GM20000 (cell line): ENCODE measurements at places on chromosomes 3 and 15.

DNA sequence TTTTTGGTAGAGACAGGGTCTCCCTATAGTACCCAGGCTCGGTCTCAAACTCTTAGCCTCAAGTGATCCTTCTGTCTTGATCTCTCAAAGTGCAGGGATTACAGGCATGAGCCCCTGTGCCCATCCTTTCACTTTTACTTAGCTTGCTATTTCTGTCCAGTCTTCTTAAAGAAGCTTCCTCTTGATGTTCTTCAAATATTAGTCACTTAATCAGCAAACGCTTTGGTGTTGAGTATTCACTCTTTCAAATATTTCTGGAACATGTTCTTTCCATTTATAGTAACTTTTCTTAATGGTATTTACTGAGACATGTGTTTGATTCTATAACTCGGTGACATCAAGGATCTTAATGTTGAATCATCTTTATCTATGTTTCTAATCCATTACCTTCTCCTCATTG lies 122.1 kb downstream of the CNTN6 start:
- no peak for DNase-seq

DNA sequence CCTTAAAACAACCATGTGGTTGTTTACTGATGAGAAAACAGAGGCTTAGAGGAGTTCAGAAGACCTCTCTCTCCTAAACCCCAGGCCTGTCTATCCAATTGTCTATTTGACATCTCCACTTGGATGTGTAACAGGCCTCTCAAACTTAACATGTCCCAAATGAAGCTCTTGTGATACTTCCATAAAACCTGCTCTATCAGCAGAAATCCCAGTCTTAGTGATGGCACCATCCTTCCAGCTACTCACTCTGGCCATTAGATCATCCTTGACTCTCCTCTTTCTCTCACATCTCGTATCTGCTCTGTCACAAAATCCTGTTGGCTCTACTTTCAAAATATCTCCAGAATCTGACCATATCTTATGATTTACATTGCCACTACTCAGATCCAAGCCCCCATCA lies 28.8 kb downstream of the EHHADH start:
- no peak for DNase-seq

DNA sequence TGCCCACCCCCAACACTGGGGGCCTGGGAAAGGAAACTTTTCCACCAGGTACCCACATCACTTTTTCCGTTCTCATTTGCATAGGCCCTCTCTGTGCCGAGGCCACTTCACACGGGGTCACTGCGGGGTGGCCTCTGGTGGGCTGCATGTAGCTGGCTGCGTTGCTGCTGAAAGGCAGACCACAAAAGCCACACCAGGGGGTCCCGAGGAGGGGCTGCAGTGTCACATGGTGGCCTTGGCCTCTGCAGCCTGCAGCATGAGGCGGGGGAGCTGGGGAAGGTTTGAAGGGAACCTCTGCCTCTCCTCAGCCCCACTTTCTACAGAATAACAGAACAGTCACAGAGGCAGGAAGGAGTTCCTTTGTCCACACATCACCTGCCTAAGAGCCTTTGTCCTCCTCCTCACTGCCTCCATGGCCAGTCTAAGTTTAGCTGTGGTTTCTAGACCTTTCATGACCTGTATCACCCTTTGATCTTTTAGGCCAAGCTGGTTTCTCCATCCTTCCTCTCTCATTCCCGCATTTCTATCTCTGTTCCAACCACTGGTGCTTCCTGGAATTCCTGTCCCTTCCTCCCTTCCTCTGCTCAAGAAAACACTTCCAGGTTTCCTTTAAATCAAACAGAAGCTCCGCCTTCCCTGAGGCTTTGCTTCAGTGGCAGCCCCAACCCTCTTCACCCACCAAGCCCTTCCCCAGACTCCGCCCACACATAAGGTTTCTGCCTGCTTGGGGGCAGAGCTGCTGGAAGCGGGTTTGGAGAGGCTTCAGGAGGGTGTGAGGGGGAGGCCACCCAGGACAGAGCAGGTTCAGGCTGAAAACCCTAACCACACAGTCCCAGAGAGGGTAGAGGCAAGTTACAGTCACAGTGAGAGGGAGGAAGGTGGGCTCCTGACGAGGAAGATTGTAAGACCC lies 150.7 kb upstream of the TLE3 start:
- no peak for DNase-seq

DNA sequence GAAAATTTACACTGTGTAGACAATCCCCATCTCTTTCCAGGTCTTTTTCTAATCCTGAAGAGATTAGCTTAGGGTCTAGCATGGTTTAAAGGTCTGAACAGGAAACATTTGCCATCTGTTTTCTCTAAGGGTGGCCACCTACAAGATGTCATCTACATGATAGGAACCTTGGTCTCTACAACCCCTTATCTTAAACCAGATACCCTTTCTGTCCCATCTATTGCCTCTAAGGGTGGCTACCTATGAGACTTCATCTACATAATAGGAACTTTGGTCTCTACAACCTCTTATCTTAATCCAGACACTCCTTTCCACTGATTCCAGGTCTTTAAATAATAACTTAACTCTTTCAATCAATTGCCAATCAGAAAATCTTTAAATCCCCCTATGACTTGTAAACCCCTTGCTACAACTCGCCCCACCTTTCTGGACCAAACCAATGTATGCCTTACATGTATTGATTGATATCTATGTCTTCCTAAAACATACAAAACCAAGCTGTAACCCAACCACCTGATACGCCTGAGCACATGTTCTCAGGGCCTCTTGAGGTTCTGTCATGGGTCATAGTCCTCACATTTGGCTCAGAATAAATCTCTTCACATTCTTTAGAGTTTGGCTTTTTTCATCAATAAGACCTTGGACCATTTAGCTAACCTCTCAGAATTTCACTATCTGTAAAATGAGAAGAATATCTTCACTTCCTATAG lies 605.0 kb downstream of the TUSC7 start:
- DNase-seq, result no peak

- DNase-seq, result no peak
These were observed 36.2 kb downstream of the HDC start for GRCh38 chr15:50229336-50229735.

- no peak for DNase-seq
These were observed 553.6 kb downstream of the EPHB1 start for GRCh38 chr3:135348690-135349089.

DNA sequence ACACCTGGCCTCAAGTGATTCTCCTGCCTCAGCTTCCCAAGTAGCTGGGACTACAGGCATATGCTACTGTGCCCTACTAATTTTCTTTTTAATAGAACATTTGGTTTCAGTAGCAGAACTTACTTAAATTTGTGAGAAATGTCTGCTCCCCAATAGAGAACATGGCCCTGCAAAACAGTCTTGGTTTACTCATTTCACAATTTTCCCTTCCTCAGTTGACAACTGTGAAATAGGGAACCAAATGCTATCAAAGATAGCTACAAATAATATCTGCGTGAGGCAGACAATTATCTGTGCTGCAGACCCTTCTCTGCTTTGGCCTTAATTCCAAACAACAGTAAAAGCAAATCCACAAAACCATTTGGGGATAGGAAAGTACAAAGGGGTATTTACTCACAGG lies 22.6 kb downstream of the METTL6 start:
- DNase-seq, result peak; percentile 23

- DNase-seq, result no peak
These were observed 10.5 kb downstream of the LOXL1 start for GRCh38 chr15:73936588-73937290.

DNA sequence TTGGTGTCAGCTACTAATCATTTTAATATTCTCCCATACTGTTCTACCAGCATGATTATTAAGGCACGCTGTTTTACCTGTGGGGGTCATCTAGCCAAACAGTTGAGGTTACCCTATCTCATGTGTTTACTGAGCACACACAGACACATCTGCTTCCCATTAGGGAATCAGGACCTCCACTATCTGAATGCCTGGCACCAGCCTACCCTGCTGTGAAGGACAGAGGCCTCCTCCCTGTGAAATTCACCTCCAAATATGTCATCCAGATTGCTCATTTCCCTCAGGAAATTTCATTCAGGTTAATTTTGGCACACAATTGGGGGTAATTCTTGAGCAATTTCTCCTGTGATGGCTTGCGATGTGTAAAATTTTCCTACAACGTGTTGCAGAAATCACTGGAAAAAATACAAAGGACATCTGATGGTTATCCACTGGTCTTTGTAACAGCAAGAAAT lies 155.6 kb upstream of the NR2E3 start:
- DNase-seq, result no peak

DNA sequence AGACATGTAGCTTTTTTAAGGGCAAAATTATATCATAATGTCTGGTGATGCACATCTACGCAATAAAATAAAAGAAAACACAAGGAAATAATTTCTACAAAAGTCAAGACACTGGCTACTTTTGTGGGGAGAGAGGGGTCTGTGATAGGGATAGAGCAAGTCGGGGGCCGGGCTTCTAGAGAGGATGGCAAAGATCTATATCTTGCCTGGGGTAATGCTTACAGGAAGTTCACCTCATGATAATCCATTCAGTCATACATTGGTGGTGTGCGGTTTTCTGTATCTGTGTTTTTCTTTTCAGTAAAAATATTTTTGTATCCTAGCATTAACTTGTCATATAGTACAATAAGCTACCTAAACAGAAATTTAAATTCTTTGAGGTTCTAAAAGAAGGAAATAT lies 178.8 kb downstream of the ARRDC4 start:
- DNase-seq, result no peak

DNA sequence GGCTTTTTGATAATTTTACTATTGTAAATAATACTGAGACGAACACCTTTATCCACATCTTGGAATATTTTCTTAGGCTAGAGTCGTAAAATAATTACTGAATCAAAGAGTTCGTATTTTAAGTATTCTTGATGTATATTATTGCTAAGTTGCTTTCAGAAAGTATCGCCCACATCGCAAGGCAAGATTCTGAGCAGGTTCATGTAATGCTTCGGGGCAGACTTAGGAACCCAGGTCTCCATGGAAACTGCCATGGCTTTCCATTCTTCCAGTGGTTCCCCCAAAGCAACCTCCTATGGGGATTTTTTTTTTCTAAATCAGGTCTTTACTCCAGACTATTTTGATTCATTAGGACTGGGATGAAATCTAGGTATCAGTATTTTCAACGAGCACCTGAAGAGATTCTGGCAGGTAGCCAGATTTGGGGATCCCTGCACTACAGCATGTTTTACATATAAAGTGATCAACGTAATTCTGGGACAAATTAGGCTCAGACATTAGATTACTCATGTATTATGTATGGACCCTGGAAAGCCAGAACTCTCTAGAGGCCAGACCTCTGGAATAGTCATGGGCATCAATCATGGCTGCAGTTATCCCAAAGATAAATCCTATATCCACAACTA lies 86.5 kb downstream of the B3GNT5 start:
- no peak for DNase-seq

DNA sequence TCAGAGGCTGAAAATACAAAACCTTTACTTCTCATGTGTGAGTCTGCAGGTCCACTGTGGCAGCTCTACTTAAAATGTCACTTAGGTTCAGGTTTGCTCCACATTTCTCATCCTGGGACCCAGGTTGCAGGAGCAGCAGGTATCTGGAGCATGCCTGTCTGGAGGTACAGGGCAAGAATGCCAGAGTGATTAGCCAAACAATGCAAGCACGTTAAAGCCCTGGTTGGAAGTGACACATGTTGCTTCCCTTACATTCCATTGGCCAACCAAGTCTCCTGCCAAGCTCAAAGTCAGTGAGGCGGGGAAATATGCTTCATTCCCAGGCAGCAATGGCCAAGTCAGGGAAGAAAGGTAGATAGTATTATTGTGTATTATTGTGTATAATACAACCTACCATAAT lies 76.8 kb upstream of the ARL6 start:
- no peak for DNase-seq

- DNase-seq, result peak; percentile 64
These were observed 880 bp downstream of the PPP4R2 start for GRCh38 chr3:72997421-72997961.
